ENCODE measurements at places on chromosomes 1 and 21.

- no peak for DNase-seq
Observed at GRCh38 chr1:180594723-180595122, 36.0 kb downstream of the OVAAL start.

- DNase-seq, result no peak
Observed at GRCh38 chr1:60268451-60268850, 194.9 kb upstream of the C1orf87 start.

DNA sequence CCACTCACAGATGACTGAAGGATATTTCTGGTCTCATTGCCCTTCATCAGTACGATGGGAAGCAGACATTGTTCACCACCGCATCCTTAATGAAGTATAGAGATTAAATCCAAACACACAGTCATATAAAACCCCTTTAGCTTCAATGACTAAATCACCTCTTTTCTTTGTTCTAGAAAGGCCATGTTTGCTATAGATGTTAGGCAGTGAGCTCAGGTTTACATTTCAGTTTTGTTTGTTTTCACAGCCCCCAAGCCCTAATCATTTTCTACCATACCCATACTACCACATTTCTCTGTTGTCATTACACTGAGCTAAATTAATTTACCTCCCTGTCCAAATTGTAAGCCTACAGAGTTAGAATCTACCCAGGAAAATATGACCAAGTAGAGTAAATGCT lies 385.1 kb downstream of the NTNG1 start:
- no peak for DNase-seq

DNA sequence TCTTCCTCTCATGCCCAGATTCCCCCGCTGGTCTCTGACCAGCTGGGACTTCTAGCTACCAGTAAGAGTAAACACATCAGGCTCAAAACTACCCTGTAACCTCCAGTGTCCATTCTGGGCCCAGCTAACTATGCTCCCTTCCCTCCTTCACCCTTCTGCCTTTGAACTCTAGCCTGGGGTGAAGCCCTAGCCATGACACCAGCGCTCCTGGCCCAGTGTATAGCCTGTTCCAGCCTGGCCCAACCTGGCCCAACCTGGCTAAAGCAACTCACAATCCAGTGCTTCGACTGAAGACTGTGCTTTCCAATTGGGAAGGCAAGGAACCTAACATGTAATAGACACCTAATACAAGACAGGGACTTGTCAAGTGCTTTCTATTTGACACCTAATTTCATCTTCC lies 27.6 kb downstream of the CSMD2 start:
- no peak for DNase-seq

GRCh38 chr1:183101081-183101480 lies 77.9 kb downstream of the LAMC1 start:
- DNase-seq, result no peak

GRCh38 chr1:157597959-157598667 lies at the start of gene FCRL4:
FCRL4 (minus strand) TSS chr1:157598085; CDS start chr1:157597944, 141 bp downstream.
- DNase-seq, result no peak

DNA sequence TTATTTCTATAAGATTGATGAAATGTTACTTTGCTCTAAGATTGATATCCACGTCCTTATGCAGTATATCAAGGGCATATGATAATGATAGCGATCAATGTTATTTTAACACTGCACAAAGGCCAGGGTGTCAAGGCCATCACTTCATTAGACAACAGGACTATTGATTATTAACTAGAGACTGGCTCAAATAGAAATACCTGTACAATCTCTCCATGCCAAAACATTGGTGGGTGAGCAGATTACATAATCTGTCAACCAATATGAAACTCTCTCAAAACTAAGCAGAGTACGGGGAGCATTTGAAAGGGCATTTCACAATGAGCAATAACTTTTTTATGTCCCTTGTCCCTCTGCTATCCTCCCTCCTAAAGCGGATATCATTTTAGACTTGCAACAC lies 566.5 kb upstream of the PKN2 start:
- DNase-seq, result no peak

DNA sequence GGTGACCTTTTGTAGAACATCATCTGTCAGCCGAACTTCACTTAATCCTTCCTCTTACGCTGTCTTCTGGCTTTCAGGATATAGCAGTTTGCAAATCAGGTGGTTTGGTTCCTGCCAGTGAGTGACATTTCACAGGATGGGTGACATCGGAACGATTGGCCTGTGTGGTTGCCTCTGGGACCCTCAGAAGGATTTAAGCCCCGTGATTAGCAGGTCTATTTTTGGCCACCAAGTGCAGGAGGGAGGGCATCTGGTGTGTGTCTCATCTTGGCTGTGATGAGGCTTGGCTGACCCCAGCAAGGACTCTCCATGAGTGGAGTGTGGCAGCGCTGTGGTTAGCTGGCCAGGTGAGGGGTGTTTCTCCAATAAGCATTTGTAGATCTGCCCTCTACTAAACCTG lies 407.6 kb upstream of the VAMP3 start:
- no peak for DNase-seq

DNA sequence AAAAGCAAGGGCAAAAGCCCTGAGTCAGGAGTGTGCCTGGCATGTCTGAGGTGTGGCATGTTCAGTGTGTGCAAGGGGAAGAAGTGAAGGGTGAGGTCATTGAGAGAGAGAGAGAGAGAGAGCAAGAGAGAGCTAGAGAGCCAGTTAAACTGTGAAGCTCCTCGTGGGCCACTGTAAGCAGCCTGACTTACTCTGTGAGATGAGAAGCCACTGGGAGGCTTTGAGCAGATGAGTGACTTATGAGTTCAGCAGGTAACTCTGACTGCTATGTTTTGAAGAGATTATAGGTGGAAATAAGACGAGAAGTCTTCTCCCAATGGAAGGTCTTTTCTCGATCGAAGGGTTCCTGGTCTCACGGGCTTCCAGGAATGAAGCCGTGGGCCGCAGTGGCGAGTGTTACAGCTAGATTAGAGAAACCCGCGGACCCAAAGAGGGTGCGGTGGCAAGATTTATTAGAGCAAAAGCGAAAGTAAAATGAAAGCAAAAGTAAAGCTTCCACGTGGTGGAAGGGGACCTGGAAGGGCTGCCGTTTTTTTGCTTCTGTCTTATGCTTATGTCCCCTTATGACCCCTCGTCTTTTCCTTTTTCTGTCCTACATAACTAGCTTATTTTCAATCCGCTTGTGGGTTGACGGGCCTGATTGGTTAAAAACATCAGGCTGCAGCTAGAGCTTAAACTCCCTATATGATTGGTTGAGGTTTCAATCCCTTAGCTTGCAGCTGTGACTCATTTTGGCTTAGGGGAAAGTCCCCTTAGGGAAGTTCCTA lies 323.1 kb upstream of the FAM78B start:
- DNase-seq, result peak; percentile 13

DNA sequence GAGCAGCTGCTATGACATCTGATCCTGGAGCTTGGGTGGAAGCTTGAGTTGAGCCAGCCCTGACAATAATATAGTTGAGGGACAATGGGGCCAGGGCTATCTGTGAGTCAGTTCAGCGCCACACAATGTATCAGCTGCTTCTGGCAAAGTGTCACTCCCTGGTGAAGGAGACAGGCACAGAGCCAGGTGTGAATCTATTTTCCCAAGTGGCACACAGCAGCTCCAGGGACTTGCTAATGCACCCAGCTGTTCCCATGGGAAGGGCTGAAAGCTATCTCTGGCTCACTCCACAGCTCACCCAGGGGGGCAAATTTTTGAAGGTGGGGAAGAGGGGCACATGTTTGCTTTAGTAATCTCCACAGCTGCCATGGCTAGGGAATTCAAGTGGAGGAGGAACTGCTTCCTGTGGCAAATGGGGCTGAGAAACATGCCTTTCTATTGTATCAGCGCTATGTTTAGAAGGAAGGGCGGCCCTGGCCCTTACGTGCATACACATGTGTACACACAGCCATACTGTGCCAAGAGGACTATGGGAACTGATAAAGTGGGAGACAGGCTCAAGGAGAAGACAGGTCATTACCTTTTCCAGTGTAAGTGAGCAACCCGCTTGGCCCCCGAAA lies 2.2 kb downstream of the CYB5R1 start:
- DNase-seq, result no peak

GRCh38 chr1:59976194-59977074 lies 49.9 kb upstream of the CYP2J2 start:
- DNase-seq, result no peak

DNA sequence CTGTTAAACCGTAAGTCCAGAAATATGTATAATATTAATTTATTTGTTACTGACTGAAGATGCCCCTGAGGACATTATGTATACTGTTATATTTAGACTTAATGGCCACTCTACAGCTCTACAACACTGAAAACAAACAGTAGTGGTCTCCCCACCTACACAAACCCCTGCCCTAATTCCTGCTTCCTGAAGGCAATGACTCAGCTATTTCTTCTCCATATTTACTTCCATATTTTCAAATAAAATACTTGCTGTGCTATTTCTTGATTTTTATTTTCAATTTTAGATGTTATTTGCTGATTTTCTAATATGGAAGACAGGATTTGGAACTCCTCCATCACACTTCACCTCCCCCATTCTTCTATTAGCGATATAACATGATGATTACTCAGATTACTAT lies 97.6 kb downstream of the PCNX2 start:
- DNase-seq, result no peak

DNA sequence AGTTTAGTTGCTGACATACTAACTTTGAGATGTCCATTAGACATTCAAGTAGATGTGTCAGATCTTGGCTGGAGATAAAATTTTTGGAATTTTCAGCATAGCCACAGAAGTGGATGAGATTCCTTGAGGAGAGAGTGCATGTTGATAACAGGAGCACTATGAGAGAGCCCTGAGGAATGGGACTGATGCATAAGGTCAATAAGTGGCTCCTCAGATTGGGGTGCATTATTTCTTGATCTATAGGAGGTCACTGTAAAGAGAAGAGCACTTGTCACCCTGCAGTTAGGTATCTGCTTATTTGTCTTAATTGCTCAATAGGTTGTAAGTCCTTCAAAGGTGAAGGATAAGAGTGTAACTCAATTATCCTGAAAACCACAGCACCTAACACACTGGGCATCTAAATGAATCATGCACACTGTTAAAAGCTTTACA lies 52.0 kb upstream of the TACSTD2 start:
- DNase-seq, result no peak

- no peak for DNase-seq
Observed at GRCh38 chr1:243740255-243740999, 109.6 kb downstream of the AKT3 start.

- DNase-seq, result no peak
Observed at GRCh38 chr1:94743862-94744261, 76.3 kb upstream of the SLC44A3 start.

- no peak for DNase-seq
Observed at GRCh38 chr1:240712014-240712731, 100.2 kb upstream of the GREM2 start.

Data from stimulated activated CD8-positive, alpha-beta memory T cell treated with anti-CD3 and anti-CD28 coated beads, Interleukin-15, amount 100 ng/mL, for 4 hours (primary cell).